ENCODE measurements at places on chromosomes 12 and 14.

GRCh38 chr14:61051621-61052020, 70.6 kb downstream of the SLC38A6 start:
- no peak for DNase-seq

DNA sequence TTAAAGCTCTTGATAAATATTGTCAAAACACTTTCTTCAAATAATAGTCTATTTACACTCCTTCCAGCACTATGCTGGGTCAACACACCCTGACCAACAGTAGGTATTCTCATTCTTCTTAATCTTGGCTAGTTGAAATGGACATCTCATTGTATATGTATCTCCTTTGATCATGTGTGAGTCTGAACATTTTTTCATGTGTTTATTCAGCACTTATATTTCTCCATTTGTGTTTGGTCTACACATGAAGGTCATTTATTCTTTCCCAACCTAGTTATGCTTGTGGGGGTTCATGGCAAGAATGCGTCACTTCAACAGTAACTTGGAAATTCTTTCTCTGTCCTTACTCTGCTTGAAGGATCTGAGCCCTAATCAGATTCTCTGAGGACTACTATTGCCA, 133.1 kb upstream of the ARID2 start:
- no peak for DNase-seq

- DNase-seq, result no peak
Observed at GRCh38 chr14:99937475-99938244, 127.6 kb upstream of the EVL start.

GRCh38 chr14:102593061-102593824, 794 bp downstream of the RCOR1 start:
- no peak for DNase-seq

GRCh38 chr12:44509471-44509870, 366.6 kb downstream of the NELL2 start:
- DNase-seq, result no peak

- DNase-seq, result no peak
Observed at GRCh38 chr12:84727961-84728360, 184.6 kb downstream of the SLC6A15 start.
